CD4-positive, alpha-beta T cell treated with Interferon alpha-2 for 1 hour (primary cell): ENCODE measurements at places on chromosomes 7 and 10.

DNA sequence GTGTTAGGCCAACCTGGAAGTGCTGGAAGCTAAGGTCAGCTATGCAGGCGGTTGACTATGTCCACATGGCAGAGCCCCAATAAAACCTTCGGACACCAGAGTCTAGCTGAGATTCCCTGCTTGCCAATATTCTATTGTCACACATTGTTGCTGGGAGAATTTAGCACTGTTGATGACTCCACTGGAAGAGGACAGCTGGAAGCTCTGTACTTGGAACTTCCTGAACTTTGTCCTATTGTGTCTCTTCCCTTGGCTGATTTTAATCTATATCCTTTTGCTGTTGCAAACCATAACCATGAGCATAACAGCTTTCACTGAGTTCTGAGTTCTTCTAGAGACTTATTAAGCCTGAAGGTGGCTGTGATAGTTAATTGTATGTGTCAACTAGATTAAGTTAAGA lies 12.0 kb downstream of the XRCC2 start:
- no peak for DNase-seq

DNA sequence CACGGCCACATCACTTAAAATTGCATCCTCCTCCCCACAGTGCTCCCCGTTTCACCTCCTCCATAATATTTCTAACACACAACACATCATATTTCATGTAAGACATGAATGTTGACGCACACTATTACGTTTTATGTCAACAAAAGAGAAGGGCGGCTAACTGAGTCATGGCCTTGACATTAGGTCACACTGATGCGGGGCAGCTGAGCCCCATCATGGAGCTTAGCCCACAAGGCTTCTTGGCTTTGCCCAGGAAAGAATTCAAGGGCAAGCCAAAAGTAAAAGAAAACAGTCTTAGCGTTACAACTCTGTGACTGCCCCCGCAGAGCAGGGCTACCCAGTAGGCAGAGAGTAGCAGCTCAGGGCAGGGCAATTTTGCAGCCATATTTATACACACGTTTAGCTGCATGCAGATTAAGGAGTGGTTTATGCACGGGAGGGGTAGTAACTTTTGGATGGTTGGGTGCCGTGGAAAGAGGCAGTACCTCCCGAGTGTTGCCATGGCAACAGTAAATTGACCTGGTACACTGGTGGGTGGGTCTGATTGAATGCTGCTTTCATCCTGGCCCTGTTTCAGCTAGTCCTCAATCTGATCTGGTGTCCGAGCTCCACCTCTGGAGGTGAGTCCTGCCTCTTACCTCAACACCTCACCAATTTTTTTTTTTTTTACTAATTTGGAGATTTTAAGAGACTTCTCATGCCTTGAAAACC lies 156.2 kb upstream of the FRMD4A start:
- no peak for DNase-seq

- DNase-seq, result no peak
These were observed 5.1 kb downstream of the CREB5 start for GRCh38 chr7:28417321-28417940.

DNA sequence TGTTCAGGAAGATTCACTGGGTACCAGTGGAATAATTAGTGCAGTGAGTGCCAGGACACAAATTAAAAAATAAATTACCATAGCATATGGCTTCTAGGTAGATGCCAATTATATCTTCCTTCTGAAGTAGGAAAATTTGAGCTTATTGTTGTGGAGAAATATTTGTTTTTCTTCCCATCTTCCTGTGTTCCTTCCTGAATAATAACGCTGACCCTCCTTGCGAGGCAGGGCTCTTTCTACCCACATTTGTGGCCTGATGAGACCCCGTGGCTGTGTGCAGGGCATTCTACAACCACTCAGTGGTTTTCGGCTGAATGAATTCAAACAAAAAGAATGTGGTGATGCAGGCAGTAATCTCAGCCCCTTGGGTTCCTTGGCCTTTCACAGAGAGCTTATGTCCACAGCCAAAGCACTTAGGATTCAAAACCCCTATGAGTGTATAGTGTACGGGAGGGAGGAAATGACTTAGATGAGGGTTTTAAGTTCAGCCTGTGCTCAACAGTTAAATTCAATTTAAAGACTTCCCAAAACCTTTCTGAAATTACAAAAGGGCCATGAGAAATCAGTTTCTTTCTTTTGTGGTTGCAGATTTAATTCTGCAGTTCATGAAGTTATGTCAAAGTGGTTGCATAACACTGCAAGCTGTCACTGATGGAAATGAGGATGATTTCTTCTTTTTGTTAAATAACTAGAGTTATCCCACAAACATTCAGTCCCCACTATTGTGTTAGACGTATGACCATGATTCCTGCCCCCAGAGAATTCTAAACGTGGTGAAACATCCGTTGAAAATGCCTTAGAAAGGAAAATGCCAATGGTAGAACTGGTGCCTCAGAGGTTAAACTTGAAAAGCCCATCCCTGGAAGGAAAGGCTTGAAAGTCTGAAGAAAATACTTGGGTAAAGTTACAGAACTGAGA lies 255.3 kb downstream of the FZD1 start:
- no peak for DNase-seq

DNA sequence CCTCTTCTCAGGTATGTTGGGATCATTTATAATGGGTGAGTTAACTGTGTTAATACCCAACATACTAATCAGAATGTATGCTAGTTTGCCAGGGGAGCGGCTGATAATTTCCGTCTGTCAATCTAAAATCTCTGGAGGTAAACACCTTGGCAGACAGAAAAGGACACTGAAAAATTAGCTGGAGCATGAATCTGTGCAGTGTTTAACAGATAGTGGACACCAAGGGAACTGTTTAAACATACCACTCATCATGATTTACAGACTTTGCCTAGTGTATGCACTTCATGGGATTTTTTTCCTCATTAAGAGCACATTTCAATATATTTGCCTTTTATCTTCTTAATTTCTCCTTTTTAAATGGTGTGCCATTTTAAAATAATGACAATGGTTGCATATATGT lies 68.2 kb downstream of the SLC13A1 start:
- no peak for DNase-seq

DNA sequence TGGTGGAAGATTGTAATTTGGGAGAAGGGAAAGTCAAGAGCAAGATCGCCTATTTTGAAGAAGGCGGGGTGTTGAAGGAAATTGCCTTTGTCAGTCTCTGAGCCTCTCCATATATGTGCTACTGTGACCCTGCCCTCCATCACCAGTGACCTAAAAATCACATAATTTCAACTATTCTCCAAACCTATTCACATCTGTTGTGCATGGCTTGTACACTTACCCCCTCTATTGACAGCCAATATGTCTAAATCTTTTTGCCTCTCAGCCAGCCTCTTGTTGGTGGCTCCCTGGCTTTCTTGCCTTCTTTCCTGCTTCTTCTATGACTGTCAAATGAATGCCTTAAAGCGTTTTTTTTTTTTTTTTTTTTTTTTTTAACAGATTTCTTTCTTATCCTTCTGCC lies 295.6 kb downstream of the AUTS2 start:
- DNase-seq, result no peak

- no peak for DNase-seq
These were observed 105.2 kb downstream of the DKK1 start for GRCh38 chr10:52419281-52419680.

DNA sequence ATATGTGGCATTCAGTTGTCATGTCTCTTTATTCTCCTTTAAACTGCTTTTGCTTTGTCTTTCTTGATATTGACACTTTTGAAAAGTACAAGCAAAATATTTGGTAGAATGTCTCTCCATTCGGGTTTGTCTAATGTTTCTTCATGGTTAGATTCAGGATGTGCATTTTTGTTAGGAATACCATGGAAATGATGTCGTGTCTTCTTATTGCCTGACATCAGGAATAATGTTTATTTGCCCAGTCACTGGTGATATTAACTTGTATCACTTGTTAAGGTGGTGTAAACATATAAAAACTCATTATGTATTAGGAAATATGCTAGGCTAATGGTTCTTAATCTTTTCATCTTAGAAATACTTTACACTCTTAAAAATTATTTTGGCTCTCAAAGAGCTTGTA lies 43.4 kb downstream of the CDK1 start:
- DNase-seq, result no peak

GRCh38 chr7:98826811-98827231 lies 43.0 kb downstream of the TMEM130 start:
- no peak for DNase-seq

GRCh38 chr10:16436758-16437539 lies at the start of gene PTER:
PTER (plus strand) TSS chr10:16437010; CDS start chr10:16484385, 47,375 bp downstream.
- DNase-seq, result peak; percentile 98

- DNase-seq, result no peak
These were observed 42.5 kb downstream of the SYPL1 start for GRCh38 chr7:106069471-106070200.

GRCh38 chr10:89162596-89162995 lies 44.5 kb downstream of the CH25H start:
- no peak for DNase-seq

DNA sequence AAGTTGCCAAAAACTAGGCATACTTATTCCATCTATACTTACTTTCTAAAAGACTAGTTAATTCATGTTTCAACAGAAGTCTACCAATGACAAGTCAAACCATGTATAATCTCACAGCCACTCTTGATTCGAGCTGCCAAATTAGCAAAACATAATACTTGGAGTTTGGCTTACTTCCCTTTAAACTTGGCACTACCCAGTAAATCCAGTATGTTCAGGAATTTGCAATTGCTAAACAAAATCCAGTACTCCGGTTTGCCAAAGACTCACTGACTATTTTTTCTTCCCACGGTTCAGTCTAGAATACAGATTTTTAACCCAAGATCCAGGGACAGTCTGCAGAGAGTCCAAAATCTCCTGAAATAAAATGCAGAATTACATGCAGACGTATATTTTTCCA lies 4.6 kb downstream of the OAT start:
- no peak for DNase-seq

- no peak for DNase-seq
These were observed 327.4 kb upstream of the SHH start for GRCh38 chr7:156139633-156140032.

- DNase-seq, result no peak
These were observed 28.1 kb upstream of the NFKB2 start for GRCh38 chr10:102367441-102367840.

- peak; percentile 28 for DNase-seq
These were observed 1.2 kb upstream of the SDHAF3 start for GRCh38 chr7:97116308-97116707.

- DNase-seq, result no peak
These were observed 50.2 kb upstream of the PODXL start for GRCh38 chr7:131606346-131607290.

DNA sequence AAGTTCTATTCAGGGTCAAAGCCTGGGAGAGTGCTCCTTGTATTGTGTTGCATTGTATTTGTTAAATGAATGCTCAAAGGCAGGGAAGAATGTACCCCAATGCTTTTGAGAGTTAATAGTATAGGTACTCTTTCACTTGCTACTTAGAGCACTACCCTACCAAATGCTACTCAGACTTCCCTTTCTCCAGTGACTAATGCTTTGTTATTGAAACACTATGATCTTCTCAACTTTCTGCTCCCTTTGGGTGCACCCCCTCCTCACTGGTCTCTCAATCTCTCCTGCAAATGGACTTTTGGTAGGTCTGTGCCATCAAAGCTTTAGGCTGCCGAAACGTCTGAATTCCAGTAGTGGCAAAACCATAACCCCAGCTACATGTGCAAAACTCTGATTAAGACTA lies 177.7 kb upstream of the AHR start:
- DNase-seq, result no peak
